Esophagus muscularis mucosa (tissue), 4 donors: ENCODE measurements at places on chromosomes 2 and 18.

DNA sequence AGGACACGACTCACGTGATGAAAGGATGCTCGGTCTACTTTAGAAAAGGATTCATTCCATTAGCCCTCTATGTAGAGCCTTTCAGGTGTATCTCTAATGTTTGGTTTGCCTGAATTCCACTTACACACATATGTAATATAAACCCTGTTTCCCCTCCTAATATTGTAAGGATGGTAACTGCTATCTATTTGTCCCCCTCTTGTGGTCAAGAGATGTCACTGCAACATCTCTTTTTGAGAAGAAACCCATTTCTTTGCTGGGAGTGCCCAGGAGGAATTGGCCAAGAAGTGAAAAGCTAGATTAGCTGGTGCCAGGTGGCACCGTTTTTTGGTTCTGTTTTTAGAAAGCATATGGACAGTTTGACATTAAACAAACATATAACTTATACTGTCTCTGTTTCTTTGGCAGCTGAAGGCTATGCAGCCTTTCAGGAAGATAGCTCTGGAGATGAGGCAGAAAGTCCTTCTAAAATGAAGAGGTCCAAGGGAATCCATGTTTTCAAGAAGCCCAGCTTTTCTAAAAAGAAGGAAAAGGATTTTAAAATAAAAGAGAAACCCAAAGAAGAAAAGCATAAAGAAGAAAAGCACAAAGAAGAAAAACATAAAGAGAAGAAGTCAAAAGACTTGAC is 41.2 kb downstream of the RALBP1 start:
- DNase-seq = no peak

DNA sequence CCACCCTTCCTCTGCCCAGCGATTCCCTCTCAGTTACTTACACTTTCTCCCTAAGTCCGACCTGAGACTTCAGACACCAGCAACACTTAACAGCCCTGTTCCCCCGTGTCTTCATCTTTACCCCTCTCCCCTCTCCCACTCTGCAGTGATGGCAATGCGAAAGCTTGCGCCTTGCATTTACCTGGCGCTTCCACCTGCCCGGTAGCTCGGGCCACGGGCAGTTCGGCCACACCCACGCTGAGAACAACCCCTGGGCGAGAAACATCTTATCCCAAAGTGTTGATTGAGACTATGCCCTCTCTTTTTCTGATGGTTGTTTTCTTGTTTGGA is 558 bp downstream of the DNAJC10 start:
- DNase-seq = no peak

DNA sequence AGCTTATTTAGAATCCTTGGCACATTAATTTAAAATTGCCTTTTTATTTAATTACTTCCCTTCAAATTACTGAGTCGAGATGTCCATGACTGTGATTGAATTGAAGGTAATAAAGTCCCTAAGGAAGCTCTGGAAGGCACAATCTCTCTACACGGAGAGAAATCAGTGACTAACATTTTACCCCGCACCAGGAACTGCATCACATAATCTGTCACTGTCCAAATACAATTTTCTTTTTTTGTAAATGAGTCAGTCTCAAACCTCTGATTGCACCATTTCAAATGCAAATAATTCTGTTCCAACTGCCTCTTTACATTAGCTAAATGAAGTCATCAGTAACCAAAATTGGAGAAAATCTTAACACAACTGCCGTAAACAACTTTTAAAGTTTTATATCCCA is 311.9 kb downstream of the CCDC178 start:
- DNase-seq = no peak

DNA sequence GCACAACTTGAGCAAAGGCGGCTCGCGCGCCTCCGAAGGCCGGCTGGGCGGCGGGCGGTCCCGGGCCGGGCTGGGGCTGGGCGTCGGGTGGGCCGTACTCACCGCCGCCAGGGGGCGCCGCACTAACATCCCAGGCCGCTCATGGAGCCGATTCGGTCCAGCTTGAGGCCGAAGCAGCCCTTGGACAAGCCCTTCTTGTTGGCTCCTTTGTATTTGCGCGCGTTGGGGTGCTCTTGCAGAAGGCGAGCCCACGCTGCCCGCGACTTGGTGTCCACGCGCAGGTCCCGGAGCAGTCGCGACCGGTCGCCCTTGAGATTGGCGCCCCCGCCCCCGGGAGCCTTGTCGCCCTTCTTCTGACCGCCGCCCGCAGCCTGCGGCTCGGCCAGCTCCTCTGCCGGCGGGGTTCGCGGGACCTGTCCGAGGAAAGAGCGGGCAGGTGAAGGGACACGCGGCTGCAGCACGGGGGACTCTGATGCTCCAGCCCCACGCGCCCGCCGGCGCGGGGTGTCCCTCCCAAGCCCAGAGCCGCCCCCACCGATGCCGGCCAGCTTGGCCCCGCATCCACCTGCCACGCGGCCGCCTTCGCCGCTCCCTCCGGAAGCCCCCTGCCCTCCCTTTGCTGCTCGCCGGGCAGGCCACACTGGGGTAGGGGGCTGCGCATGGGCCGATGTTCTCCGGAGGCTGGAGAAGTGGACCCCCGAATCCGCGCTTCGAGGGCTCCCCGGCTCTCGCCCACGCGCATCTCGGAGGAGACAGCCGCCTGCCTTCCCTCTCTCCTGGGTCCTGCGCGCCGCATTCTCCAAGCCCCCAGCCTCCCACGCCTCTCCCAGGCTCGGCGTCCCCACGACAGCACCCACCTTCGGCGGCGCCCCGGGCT is 655 bp downstream of the NPPC start:
- no peak for DNase-seq

- DNase-seq = no peak
These were observed 75.4 kb upstream of the UBE2E3 start for GRCh38 chr2:180905002-180905401.
